ENCODE measurements at places on chromosomes 12 and 14.
A peak's percentile ranks its signal among the peaks of the same experiment; 100 is the strongest.

DNA sequence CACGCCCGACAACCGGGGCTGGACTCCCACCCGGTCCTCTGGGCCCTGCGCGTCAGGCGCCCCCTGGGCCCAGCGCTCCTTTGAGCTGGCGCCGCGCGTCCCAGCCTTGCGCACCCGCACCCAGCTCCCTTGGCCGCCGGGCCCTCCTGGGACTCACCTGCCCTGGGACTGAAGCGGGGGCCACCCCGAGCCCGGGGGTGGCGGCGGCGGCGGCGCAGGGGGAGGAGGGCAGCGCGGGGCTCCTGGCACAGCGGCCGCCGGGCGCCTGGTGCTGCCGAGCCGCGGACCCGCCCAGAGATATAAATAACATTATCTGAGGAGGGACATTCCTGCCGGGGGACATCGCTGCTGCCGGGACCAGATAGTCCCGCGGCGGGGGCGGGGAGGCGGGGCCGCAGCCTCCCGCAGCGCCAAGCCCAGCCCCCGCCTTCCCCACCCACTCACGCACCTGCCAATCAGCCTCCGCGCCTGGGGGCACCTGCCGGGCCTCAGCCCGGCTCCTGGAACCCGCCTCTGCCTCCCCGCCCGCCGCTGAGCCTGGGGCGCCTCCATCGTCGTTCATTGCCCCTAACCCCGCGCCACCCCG lies at the start of gene SPTB:
TSS of gene SPTB (minus strand) at position 273 of the 586 bp plus-strand sequence. CDS start 56,813 bp downstream, outside the sequence.
- DNase-seq = peak; percentile 63

GRCh38 chr14:82488473-82488872 lies 954.8 kb upstream of the SEL1L start:
- DNase-seq = no peak

DNA sequence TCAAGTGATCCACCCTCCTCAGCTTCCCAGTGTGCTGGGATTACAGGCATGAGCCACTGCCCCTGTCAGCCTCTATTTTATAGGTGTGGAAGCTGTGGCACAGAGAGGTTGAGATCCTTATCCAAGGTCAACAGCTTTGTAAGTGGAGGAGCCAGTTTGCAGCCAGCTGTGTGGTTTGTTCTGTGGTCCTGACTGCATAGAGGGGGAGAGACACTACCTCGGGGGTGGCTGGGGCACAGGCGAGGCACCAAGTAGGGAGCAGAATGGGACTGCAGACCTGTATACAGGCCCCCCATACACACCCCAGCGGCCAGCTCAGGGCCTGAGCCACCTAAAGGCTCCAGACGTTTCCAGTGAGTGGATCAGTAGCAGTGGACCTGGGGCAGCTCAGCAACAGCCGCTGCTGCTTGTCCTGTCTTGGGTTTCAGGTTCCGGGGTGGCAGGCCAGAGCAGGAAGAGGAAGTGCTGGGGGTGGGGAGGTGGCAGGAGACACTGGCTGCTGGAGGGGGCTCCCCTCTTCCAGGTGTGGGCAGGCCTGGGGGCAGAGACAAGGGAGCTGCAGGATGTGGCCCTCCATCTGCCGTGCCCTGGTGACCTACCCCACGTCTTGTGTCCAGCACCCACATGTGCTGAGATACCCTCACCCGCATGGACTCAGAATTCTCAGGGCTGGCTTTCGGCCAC lies 11.0 kb downstream of the ORAI1 start:
- DNase-seq = peak; percentile 31

- no peak for DNase-seq
These were observed 240.0 kb upstream of the CPNE8 start for GRCh38 chr12:39145175-39145999.

GRCh38 chr14:99256483-99256874 lies 15.5 kb downstream of the BCL11B start:
- no peak for DNase-seq

GRCh38 chr14:60713513-60713912 lies 10.6 kb downstream of the SIX4 start:
- no peak for DNase-seq

DNA sequence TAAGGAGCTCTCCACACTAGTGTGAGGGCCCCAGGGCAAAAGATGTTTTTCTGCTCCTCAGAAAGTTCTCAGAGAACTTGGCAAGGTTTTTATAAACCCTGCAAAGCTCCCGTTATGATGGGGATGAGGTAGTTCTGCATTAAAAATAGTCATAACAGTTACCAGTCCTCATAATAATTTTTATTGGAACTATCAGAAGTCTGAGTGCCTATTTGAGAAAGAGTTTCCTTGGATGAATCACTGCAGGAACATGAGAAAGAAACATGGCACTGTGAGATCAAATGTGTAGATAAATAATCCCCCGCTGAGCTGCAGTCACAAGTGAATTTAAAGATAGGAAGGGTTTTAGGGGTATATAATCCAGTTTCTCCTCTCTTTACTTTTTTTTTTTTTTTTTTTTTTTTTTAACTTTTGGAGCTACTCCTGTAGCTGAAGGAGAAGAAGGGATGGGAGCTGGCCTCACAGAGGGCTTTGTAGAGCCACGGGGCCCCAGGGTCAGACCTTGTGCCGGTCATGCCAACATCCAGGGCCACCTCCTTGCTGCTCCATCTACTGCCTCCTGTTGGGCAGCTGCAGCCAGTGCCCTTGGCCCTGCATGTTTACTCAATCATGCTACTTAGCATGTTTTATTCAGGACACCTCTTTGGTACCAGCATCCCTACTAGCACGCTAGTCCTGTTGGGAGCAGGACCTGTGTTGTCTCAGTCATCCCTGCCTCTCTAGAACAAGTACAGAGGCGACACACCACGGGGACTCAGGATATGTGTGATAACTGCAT lies 39.5 kb downstream of the EVL start:
- DNase-seq = no peak

- DNase-seq = no peak
These were observed 23.8 kb downstream of the ZDHHC17 start for GRCh38 chr12:76787689-76788088.

GRCh38 chr12:119082016-119082415 lies 96.7 kb upstream of the HSPB8 start:
- DNase-seq = no peak

DNA sequence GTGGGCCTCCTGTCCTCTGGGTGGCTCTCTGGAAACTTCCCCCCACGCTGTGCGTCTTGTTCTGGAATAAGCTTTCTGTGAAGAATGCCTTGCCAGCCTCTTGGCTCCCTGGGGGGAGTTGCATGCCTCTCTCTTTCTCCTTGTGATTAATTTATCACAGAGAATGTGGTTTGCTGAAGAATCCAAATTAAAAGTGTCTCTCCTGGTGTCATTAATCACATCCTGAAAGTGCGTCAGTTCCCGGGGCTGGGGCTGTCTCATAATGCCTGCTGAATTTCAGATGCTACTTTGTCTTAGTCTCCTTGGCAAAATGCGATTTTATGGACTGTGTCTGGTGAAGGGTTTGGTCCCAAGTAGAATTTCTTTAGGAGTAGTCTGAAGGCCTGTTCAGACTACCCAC lies 787.7 kb upstream of the TMEM132C start:
- no peak for DNase-seq

- DNase-seq = no peak
These were observed 14.2 kb downstream of the BLTP3B start for GRCh38 chr12:100128512-100128908.

GRCh38 chr14:69637503-69638031 lies 26.2 kb downstream of the SUSD6 start:
- no peak for DNase-seq

- DNase-seq = no peak
These were observed 12.0 kb upstream of the SINHCAF start for GRCh38 chr12:31337952-31338351.

DNA sequence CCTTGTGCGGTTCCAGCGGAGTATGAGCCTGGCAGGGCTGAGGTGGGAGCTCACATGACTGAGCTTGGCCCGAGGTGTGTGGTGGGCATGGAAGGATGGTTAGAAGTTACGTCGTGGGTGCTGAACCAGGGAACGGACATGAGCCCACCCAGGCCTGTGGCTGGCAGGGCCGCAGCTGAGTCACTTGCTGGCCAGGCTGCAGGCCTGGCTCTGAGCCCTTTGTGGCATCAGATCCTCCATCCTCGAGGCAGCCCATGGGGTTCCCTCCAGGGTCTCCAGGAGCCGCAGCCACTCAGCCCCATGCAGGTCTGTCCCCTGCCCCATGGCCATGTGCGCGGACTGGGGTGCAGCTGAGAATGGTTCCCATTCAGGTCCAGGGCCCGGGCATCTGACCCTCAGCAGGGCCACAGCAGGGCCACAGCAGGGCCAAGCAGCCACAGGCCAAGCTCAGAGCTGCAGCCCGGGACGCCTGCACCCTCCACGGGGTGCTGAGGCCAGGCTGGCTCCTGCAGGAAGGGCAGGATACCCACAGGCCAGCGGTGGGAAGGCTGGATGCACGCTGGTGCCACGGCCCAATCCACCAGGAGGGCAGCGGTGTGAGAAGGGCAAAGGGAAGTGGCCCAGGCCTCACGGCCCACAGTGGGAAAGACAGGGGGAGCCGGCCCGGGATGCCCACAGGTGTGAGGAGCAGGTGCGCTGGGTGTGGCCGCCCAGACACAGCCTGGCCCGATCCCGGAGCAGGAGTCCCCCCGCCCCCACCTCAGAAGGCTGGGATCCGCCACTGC lies 26.3 kb upstream of the ULK1 start:
- no peak for DNase-seq

- no peak for DNase-seq
These were observed 18.2 kb upstream of the CACNA2D4 start for GRCh38 chr12:1936406-1937320.

DNA sequence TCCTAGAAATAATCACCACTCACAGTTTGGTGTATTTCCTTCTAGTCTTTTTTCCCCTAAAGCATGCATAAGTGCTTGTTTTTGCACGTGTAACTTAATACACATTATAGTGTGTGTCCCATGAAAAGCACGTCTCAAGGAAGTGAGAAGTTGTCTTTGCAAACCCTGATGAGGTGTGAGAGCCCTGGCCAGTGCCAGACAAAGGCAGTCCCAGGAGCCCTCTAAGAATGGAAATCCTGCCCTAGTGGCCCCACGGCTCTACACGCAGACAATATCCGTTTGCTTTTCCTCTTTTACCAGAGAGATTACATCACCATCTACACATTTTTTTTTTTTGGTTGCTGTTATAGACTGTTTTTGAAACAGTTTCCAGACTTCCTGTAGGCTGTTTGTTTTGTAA lies 85.5 kb upstream of the FZD10 start:
- no peak for DNase-seq

- no peak for DNase-seq
These were observed 4.7 kb downstream of the PSMC6 start for GRCh38 chr14:52711666-52712065.

- no peak for DNase-seq
These were observed 14.3 kb downstream of the SCARB1 start for GRCh38 chr12:124849382-124849781.

DNA sequence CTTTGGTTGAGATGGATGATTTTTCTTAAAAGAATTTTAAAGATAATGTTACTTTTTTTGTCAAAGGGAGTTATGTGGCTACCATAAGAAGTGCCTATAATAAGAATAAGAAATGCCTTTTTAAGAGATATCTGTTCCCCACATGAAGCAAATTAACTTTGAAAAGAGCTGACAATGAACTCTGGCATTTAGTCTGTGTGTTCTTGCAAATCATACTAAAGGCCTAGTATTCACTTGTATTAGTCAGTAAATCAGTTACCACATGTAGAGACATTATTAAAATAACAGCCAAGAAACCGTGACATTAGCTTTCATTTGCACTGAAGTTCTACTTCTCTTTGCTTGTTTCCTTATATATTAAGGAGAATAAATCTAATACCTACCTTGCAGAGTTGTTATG lies 296.3 kb downstream of the CCDC91 start:
- DNase-seq = no peak

GRCh38 chr12:2299206-2299605 lies 246.4 kb downstream of the CACNA1C start:
- no peak for DNase-seq

DNA sequence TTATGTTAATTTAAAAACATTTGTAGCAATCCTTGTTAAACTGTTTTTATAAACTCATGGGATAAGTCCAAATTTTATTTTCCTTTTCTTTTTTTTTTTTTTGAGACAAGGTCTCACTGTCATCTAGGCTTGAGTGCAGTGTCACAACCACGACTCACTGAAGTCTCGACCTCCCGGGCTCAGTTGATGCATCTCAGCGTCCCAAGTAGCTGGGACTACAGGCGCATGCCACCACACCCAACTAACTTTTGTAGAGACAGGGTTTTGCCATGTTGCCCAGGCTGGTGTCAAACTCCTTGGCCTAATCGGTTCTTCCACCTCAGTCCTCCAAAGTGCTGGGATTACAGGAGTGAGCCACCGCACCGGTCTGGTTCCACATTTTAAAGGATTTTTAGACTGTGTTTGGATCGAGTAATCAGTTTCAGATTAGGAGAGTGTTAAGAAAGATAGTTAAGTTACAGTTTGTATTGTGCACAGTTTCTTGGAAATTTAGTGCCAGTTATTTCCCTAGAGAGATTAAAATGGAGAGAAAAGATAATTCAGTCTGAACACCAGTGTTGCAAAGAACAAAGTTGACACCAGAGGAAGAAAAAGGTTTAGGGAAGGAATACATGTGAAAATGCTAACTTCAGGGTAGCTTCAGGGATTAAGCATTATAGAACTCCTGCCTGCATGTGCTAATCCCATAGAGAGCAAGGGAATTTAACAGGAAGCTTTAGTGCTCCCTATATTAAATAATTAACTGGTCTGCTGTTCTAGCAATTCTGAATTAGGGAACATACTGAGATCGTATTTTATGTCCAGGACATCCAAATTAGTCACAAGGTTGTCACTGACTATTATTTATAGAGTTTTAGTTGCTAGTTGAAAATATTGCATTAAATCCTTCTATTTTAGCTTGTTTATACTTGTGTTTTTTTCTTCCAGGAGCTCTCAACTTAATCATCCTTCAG lies 10.1 kb downstream of the RAP1B start:
- DNase-seq = no peak

DNA sequence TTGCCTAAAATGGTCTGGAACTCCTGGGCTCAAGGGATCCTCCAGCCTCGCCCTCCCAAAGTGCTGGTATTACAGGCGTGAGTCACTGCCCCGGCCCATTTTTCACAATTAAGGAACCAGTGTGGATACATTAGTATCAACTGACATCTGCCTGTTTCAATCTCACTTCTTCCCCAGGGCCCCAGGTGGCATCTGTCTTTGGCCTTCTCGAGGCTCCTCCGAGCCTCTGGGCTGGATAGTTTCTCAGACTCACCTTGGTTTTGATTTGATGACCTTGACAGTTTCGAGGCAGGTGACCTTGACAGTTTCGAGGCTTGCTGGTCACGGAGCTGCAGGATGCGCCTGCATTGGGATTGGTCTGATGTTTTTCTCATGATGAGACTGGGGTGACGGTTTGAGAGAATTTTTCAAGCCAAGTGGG lies 41.0 kb upstream of the NCOR2 start:
- no peak for DNase-seq

DNA sequence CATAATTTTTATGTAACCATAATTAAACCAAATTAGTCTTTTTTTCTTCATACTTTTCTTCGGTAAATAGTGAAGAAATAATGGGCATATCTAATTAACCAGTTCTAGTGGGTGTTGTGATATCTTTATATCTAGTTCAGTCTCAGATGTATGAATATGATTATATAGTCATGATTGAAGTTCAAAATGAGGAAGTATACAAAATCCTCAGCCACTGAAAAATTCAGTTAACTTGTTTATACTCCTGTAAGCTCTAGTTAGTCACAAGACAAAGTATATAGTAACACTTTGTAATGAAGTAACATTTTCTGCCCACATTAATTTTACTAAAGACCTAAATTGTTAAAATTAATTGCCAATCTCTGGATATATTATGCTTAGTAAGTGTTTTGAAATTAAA lies 46.5 kb downstream of the CAND1 start:
- DNase-seq = no peak

GRCh38 chr12:104310751-104311633 lies 7.5 kb downstream of the EID3 start:
- no peak for DNase-seq

Data from activated CD4-positive, alpha-beta T cell treated with anti-CD3 and anti-CD28 coated beads for 24 hours (primary cell).